ENCODE measurements at places on chromosomes 13 and 19.

- no peak for DNase-seq
Measured at GRCh38 chr19:49069026-49069425, 3.5 kb downstream of the KCNA7 start.

DNA sequence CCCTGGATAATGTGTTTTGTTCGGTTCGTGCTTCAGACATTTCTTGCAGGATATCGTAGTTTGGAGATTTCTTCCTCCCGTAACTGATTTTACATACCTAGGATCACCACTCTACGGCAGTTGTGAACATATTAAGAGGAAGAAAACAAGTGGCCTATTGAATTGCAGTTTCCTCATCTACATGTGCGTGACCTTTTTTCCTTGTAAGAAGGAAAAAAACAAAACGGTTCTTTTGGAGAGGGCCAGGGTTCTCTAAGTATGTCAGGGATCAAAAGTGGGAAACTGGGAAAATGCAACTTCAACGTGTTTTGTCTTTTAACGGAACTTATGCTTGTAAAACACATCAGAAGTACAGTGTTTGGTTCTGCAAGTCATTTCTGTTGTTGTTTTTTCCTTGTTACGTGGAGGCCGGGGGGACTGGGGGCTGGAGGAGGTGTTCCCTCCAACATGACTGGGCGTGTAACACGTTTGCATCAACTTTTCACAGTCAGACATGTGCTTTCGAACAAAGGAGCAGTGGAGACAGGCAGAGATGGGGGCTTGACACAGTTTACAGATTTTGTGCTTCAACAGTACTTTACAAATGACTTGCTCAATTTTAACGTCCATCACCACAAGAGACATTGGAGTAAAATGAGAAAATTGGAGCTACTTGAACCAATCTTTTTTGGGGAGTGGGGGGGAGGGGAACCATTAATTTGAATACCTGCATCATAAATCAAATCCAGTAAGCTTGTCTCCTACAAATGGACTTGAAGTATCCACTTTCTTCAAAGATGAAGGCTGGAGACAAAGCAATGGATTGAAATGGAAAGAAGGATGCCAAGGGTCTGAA, 3.8 kb downstream of the ZC3H4 start:
- DNase-seq: peak; percentile 57

GRCh38 chr19:40389404-40390083, 437 bp downstream of the HIPK4 start:
- no peak for DNase-seq

DNA sequence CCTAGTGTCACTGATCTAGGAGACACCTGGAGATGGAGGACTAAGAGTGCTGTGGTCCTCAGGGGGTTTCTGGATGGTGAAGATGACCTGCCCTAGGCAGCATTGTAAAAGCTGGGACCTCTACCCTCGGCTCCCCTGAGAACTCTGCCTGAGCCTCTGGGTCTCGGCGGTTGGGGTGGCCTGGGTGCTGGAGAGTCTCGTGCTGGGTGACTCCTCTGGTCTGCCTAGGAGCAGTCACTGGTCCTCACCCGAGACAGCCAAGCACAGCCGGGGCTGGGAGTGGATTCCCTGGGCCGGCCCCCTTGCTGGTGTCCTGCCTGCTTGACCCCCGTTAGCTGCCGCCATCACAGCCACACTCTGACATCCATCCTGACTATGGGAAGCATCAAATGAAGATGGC, 6.7 kb downstream of the KCTD15 start:
- DNase-seq: no peak

GRCh38 chr13:91212231-91212630, 135.3 kb upstream of the MIR17HG start:
- DNase-seq: no peak

DNA sequence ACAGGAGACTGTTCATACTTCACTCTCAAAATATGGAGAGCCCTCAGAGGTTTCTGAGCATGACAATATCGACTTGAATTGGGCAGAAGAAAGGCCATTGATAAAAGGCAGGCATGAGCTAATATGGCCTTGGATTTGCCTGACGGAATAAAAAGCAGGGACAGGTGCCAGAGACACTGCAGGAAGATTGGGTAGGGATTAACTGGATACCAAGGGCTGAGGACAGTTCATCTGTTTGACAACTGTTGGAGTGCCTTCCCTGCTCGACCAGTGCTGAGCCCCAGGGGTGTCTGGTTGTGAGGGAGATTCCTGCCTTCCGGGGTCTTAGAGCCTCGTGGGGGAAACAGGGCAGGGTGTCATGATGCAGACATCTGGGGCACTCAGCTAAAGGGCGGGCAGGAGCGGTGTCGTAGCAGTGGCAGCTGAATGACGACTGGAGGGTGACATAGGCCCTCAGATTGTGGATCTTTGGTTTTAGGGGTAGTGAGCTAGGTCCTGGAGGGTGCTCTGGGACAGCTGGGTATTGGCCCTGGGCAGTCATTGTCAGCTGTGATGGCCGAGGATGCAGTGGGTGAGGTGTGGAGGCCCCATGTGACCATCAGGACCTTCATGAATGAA, 12.3 kb downstream of the GATAD2A start:
- DNase-seq: no peak

DNA sequence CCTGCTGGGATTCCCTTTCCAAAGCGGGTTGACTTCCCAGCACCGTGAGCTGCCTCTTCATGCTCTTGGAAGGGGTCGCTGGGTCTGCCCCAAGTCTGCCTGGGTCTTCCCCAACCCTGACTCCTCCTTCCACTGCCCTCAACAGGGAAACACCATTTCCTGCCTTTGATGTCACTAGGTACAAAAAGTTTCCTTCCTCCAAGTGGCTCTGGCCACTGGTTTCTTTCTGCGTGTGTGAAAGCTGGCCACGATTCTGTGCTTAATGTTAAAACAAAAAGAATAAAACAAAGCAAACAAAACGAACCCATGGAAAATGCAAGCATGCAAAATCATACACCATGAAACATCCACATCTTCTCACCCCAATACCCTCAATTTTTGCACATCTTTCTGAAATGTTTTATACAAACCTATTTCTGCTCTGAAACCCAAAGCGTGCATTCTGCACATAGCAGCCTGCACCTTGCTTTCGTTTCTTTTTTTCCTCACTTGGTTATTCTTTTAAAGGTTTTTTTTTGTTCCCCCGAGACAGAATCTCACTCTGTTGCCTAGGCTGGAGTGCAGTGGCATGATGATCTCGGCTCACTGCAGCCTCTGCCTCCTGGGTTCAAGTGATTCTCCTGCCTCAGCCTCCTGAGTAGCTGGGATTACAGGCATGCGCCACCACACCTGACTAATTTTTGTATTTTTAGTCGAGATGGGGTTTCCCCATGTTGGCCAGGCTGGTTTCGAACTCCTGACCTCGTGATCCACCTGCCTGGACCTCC, 12.5 kb upstream of the TNFSF9 start:
- DNase-seq: peak; percentile 74

GRCh38 chr13:99829161-99829560, 142.4 kb downstream of the ZIC5 start:
- DNase-seq: no peak

- DNase-seq: no peak
Measured at GRCh38 chr19:50152578-50152977, 10.5 kb downstream of the IZUMO2 start.

DNA sequence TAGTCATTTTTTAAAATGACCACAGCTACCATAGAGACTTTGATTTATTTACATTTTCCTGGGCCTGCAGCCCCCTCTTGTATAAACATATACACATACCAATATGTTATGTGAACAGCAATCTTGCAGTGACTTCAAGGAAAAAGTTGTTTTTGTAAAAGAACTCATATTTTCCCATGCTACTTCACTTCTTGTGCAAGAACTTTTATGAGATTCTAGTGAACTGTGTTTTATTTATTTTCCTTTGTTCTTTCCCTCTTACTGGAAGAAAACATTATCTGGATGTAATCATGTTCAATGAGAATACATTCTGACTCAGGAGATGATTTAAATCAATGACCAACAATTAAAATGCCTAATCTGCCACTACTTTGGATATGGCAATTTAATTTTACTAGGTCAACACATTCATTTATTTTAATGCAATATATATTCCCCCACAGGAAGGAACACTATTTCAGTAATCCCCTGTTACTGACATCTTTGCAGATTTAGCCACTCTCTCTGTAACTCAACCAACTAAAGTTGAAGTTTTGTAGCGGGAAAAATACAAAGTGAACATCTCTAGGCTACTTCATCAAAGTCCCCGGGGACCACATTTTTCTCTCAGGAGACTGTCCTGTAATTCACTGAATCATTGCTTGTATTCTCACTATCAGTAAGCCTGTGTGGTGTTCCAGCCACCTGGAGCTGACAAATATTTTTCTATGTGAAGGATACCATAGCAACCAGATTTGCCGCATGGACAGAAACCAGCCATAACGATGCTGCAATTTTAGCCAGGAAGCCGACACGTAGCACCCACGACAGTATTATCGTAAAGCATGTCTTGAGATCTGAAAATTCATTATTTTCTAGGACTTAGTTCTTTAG, 90.5 kb downstream of the STARD13 start:
- DNase-seq: peak; percentile 84

DNA sequence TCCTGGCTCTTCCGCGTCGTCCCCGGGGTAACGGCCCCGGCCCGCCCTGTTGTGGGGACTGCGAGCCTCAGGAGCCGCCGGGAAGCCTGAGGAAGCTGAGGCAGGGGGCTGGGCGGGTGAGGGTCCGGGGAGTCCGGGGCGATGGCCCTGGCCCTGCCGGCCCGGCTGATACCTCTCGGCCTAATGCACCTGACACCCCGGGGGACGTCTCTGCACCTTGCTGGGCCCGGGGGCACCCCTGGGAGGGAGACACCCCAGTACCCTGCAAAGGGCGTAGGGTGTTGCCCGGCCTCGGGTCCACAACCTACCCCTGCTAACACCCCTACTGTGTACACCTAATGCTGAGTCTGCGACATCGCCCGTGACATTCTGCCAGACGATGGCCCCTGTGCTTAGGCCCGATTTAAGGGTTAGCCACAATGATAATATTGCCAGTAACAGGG, 410 bp downstream of the PIN1 start:
- DNase-seq: no peak

DNA sequence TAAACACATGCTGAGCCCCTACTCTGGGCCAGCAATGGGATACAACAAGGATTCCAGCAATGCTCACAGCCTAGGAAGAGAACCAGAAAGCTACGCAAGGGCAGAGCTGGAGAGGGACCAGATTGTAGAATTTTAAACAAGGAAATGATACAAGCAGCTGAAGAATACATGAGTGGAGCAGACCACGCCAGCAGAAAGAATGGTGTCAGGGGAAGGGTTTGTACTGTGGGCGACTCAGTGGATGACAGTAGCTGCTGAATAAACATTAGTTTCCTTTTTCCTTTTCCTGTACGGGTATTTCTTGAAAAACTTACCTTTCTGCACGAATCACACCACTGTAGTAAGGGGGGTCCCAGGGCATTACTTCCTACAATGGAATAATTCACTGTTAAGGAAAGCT, 30.7 kb downstream of the MIPEP start:
- DNase-seq: no peak

DNA sequence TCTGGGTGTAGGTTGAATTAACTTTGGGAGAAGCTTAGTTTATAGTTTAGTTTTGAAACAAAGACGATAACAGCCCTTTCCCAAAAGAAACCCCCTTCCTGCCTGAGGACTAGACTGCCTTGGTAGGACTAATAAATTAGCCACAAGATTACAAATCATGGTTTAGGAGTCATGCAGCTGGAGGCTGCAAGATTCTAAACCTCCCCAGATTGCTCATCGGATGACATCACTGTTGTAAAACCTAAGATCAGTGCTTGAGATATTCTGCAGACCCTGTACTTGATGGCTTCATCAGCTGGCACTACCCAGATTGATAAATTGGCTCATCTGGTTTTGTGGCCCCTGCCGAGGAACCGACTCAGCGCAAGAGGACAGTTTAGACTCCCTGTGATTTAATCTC, 35.9 kb upstream of the MPHOSPH8 start:
- DNase-seq: no peak

DNA sequence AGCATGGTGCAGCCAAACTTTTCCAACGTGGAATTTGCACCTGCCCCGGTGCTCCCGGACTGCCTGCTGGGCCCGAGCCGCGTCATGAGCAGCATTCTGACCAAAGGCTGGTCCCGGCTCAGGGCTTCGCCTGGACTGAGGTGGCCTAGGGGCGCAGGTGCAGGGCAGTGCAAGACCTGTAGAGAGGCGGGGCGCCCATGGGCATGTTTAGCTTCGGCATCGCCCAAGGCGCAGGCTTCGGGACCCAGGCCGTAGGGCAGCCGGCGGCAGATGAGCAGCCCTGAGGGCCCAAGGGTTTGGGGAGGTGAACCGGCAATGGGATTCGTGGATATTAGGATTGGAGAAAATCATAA, 23.8 kb downstream of the LRFN3 start:
- no peak for DNase-seq

DNA sequence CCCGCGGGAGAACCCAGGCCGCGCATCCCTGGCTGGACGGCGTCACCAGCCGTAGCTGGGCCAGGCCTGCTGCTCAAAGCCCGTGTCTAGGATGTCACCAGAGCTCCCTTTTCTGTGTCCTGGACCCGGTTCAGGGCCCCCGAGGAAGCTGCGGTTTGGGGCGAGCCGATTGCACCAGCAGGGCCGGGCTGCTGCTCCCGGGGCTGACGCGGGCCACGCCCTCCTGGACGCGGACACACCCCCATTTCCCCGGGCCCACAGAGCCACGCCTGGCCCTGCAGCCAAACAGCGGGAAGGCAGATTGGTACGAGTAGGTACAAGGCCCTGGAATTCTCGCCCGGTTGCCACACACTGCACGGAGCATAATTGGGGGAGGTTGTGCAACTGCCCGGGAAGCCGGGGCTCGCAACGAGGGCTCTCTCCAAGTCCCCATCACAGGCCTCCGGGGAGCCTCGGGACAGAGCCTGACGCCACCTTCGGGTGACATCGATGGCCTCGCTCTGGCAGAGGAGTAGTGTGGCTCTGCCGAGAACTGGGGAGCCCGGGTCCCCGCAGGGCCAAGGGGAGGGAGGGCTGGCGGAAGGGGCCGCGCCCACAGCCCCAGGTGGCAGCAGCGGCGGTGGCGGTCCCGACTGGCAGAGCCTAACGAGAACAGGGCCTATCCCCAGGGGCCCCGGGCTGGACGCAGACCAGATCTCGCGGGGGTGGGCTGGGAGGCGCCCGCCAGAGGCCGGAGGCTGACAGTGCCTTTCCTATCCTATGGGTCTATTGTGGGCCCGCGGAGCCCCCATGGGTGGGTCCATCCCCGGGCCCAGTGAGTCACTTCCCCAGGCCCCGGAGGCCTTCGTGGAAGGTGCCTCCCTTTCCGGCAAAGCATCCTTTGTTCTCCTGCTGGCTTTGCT, 23.5 kb downstream of the KCTD15 start:
- no peak for DNase-seq

GRCh38 chr19:2127758-2128157, 23.6 kb downstream of the AP3D1 start:
- DNase-seq: no peak

DNA sequence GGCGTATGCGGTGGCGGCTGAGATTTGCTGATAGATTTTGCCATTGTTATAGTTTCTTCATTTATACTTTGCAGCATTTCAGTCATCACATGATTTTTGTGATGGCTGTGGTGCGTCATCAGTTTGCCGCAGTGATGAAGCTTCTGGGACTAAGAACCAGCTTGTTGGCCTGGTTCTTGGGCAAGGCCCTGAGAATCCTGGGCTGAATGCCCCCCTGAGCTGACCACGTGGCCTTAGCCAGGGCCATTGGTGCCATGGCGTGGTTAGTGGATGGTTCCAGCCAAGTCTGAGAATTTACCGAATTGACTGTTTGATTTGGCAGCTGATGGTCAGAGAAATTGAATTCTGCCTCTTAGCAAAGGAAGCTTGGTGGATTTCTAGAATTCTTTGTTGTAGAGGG, 17.8 kb downstream of the GATAD2A start:
- DNase-seq: no peak
